ENCODE measurements at places on chromosomes 11 and 22.
A peak's percentile ranks its signal among the peaks of the same experiment; 100 is the strongest.

DNA sequence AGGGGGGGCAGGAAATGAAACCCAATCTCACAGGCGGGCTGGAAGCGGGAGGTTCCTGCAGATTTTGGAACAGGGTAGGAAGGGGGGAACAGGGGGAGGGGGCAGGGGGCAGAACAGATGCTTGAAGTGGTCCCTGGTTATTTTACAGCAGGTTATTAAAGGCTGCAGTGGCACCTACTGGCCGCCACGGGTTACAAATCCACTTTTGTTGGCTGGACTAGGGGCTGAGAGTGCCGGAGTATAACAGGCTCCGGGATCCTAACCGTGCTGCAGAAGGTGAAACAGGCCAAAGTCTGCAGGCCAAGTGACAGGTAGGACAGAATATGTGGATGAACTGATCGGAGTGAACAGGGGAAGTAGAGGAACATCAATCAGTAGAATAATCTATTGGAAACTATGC lies 2.5 kb downstream of the ROBO3 start:
- DNase-seq: peak; percentile 35

- no peak for DNase-seq
These were observed 15.3 kb downstream of the OSBPL5 start for GRCh38 chr11:3149852-3150188.

DNA sequence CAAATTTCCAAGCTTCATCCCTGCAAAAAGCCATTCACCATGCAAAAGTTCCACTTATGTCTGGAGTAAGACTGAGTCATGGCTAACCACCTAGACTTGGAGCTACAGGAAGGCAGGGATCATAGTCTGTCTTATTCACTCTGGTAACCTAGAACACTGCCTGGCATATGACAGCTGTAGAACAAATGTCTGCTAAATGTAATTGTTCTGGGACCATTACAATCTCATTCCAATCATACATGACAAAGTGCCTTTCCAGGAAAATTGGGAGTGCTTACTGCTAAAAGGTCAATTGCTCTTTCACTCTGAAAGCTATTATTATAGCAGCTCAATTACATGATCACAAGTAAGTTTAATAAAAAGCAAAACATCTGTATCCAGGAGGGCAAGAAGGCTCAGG lies 99.1 kb upstream of the CHRM4 start:
- no peak for DNase-seq

DNA sequence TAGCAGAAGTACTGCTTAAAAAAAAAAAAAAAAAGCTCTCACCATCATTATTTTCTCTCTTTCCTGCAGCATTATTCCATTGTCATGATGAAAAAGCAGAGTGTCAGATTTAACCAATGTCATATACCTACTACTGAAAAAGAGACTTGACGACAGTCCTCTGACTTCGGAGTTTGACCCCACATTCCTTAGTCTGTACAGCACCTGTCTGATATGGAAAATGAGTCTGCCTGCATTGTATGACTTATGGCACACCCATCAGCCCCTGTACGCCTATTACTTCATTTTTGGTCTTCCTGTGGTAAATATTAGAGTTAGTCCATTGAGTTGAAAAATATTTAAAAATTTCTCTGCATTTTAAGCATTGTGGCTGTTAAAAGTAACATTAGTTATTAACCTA lies 54.5 kb upstream of the NOX4 start:
- DNase-seq: no peak

DNA sequence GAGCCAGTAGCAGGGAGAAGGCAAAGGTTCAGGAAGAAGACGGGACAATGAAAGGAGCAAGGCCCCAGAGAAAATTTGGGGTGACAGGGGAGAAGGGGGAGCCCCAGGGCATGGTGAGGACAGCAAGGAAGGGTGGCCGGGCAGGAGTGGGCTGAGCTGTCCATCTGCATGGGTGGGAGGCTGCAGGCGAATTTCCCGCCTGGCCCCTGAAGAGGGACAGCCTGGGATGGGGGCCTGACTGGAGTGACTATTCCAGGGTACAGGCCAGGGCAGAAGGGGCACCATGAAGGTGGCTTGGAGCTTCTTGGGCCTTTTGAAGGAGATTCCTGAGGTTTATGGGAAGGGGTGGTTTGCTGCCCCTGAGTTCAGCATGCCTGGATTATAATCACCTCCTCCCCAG lies 56.2 kb downstream of the WNT11 start:
- DNase-seq: no peak

DNA sequence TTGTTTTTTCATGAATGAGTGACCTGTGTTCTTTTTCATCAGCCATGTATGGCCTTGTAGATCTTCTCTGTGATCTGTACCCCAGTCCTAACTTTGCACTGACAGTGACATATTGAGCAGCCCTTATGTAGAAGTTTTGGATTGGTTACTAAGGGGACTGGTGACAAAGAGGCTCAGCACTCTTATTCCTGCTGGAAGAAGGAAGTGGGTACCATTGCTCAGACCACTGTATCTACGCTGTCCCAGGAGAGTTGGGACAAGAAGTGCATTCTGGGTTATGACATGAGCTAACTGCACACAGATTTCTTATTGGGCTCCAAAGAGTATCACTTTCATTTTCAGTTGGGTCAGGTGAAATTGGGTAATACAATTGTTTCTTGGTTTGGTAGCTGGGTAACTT lies 107.8 kb upstream of the RASSF10 start:
- DNase-seq: peak; percentile 17

DNA sequence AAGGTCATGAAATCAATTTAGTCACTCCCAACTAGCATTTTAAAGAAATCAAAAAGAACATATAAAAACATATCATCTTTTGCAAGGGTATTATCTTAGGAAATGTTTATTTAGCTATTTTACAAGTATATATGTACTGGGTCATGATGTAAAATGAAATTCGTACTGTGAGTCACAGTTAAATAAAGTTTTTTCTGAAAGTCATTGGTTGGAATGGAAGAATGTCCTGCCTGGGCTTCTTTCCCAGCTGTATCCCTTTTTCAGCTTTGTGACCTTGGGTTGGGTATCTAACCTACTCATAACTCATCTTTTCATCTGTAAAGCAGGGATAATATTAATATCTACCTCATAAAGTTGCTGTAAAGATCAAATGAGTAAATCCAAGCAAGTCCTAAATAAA lies 15.7 kb downstream of the FDX1 start:
- DNase-seq: no peak
